Activated naive CD8-positive, alpha-beta T cell treated with anti-CD3 and anti-CD28 coated beads, Interleukin-2, amount 50 U/mL, for 24 hours (primary cell): ENCODE measurements at places on chromosomes 3 and 15.

- DNase-seq = no peak
These were observed 27.8 kb upstream of the IGDCC4 start for GRCh38 chr15:65450556-65450955.

- no peak for DNase-seq
These were observed 34.0 kb upstream of the DUSP7 start for GRCh38 chr3:52090131-52090932.

- DNase-seq = peak; percentile 16
These were observed 675 bp downstream of the PSMD6 start for GRCh38 chr3:64022451-64023186.

DNA sequence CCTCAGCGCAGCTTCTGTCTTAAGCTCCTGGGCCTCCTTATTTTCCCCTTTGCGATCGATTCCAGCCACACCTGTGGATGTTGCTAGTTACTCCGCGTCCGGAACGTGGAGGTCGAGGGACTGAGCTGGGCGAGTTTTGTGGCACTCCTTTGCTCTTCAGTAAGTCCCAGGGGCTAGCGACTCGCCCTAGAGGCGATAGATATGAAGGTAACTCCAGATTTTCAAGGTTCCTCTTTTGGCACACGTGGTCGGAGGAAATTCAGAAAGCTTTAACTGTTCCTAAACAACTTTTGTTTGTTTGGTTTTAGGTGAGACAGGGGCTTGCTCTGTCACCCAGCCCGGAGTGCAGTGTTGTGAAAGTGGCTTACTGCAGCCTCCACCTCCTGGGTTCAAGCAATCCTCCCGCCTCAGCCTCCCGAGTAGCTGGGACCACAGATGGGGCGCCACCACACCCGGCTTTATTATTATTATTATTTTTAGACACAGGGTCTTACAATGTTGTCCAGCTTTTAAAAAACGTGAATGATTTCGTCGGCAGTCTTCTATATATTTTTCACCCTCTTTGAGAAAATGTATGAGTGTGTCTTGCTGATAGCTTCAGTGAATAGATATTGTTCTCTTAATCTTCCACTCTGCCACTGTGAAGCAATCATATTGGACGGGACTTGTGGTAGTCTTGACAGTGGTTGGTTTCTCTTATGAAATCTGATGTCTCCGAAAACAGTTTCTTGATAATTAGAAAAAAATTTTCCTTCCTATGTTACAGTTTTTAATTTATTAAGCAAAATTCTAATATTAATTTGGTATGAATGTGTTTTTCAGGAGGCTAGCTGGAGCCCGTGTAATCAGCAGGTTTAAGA, 785 bp downstream of the MFSD1 start:
- DNase-seq = no peak

- DNase-seq = no peak
These were observed 10.2 kb downstream of the C3orf20 start for GRCh38 chr3:14685179-14685578.

GRCh38 chr15:51677452-51677851, 3.9 kb upstream of the SCG3 start:
- no peak for DNase-seq

- no peak for DNase-seq
These were observed 100.8 kb upstream of the ALDH1A3 start for GRCh38 chr15:100778831-100779288.

GRCh38 chr3:63051920-63052319, 176.7 kb upstream of the CADPS start:
- DNase-seq = no peak

- DNase-seq = peak; percentile 82
These were observed 88.3 kb downstream of the TMEM266 start for GRCh38 chr15:76147906-76148570.

DNA sequence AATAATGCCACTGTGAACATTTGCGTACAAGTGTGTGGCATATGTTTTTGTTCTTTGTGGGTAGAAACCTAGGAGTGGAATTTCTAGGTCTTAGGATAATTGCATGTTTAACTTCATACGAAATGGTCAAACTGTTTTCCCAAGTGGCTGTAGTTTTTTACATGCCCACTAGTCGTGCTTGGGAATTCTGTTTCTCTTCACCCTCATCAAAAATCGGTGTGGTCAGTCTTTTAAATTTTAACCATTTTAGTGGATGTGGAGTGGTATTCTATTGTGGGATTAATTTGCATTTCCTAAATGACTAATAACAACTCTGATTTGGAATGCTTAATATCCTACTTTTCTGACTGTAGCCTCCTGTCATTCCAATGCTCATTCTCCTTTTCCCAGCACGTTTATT, 27.6 kb downstream of the ZFAND6 start:
- DNase-seq = no peak

DNA sequence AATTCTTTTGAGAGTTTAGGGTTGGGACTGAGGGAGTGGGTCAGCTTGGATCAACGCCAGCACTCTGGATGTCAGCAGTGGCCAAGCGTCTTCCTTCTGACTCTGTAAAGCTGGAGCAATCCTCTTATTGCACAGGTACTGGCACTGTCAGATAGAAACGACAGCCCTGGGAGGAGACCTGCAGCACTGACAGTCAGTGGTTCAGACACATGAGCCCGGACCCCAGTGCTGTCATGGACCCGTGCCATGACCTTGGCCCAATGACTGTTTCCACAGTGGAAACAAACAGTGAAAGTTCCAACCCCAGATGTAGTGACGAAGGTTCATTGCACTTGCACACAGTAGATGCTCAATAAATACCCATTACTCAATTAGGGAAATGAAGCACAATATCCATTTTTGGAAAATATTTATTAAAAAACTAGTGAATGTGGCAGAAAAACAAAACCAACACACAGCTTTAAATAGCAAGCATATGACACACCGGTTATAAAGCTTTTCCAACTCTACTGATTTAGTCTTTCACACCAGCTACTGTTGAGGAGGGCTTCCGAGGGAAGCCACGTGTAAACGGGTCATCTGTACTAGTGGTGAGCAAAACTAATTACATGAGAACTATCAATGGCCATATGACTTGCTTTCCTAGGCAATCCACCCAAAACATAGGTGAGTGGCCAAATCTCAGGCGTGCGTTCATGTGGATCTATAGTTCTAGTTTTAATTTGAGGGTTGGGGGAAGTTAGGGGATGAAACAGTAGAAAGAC, 22.1 kb downstream of the SIAH2 start:
- DNase-seq = peak; percentile 51

- DNase-seq = no peak
These were observed 46.0 kb upstream of the RNU6-1 start for GRCh38 chr15:67885861-67886260.
